ENCODE measurements at places on chromosomes 3 and 15. TPM values are rescaled to one million over a fixed set of nuclear protein-coding genes. Genes with fewer than 3 reads are reported as not detected.

DNA sequence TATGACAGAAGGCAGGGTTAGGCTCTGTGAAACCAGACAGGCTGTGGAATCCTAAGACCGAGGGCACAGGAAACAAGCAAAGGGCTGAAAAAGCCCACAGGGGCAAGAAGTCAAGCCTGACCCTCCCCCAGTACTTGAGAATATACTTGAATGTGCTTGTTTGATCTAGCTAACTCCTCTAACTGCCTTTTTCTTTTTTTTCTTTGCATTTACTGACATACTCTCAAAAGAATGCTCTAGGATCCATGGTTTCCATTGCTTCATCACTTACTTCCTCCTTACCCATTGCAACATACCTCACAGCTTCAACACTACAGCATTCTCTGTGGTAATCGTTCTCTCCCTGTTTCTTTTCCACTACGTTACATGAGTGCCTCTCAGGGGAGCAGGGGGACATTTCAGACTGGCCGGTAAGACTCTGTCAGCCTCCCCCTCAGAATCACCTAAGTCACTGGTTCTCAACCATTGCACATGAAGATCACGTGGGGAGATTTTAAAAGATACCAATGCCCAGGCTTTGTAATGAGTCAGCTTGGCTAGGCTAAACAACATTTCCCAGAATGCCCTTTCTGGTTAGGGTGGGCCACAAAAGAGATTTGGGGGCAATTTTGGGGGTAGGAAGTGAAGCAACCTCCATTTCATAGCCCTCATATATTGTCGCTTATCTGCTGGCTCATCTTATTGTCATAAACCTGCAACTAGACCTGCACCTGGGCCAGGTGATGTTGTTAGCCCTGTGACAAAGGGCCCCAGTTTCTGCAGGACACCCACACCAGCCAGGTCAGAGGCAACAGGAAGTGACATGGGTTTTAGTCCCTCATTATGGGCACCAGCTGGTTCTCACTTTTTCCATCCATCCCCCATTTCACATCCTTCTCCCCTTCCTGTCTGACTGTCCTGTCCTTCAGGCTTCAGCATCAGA, 24.6 kb upstream of the RSL24D1 start:
- no peak for DNase-seq

- DNase-seq = no peak
Measured at GRCh38 chr3:95434491-95434890, 1371.6 kb downstream of the NSUN3 start.

Gene SCN11A
- 0.15 TPM for total RNA-seq

- no peak for DNase-seq
Measured at GRCh38 chr3:165641569-165642310, 195.5 kb downstream of the BCHE start.

DNA sequence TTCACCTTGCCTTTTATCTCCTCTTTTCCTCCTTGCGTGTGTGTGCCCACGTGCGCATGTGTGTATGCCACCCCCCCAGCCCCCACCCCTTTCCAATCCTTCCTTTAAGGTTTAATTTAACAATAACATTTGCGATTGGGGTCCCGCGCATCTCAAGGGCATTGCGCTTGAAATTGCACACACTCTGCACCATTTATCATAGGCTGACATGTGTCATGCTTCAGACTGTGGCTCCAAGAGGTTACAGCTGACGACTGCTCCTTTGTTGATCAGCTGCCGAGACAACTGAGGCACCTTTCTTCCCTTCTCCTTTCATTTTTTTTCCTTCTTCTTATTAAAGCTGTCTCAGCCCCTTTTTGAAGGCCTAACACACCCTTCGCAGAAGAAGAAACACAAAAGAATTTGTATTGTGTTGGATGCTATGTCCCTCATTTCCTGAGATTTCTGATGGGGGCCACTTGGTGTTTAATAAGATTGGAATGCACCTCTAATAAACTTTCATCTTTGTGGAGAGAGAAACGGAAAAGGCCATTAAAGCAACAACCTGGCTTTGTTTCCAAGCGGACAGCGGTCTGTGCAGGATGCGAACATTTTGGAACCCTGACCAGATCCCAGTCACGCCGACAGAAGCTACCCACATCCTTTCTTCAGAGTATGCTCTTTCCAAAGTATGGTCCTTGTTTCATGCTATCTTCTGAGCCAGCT, 470.1 kb downstream of the MCTP2 start:
- no peak for DNase-seq

GRCh38 chr3:138642226-138642926, 33.8 kb downstream of the FAIM start:
- DNase-seq = no peak

Gene ACTRT3
- total RNA-seq = 0.17 TPM

Gene LRIG1
- total RNA-seq = 71.7 TPM

DNA sequence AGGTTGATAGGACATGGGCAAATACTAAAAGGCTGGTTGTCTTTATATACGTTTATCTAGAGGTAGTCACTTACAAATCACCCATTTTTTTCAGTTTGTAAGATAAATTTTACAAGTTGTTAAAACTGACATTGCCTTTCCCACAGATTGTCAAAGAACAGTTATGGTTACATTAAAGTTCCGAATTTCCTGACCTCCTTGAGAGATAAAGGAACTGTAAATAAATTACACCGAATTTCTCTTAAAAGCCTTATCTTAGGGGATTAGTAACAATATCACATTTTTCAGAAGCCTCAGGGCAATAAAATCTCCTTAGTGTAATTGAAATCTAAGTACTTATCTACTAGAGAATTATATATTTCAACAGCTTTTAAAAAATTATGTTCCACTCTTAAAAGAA, 49.5 kb downstream of the ZPLD1 start:
- no peak for DNase-seq

- DNase-seq = no peak
Measured at GRCh38 chr15:73716417-73716816, 32.2 kb downstream of the CD276 start.

Gene TOPAZ1
- not detected for total RNA-seq

Gene SNUPN
- total RNA-seq = 23.5 TPM

- DNase-seq = no peak
Measured at GRCh38 chr3:188526057-188526456, 372.1 kb downstream of the LPP start.

DNA sequence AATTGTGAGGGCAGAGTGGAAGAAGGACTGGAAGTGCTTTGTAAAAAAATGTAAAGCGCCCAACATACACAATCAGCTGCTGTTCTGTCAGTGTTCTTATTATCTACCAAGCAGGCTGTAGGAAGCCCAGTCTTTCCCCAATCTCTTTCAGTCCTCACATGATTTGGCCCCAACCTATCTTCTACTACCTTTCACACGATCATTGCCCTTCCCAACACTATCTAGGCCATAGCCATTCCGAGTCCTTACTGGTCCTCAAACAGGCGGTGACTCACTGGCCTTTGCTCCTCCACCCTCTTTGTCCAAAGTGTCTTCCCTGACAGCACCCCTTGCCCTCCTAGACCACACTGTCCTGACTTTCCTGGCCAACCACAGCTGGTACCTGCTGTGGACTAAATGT, 861 bp upstream of the RFT1 start:
- no peak for DNase-seq

Gene TTLL3
- total RNA-seq = 81.4 TPM

Gene WNT5A
- total RNA-seq = 0.06 TPM

Gene SOX2
- not detected for total RNA-seq

- DNase-seq = no peak
Measured at GRCh38 chr15:101532865-101533264, 43.4 kb upstream of the PCSK6 start.

- no peak for DNase-seq
Measured at GRCh38 chr3:83941990-83942745, 1016.6 kb upstream of the CADM2 start.

DNA sequence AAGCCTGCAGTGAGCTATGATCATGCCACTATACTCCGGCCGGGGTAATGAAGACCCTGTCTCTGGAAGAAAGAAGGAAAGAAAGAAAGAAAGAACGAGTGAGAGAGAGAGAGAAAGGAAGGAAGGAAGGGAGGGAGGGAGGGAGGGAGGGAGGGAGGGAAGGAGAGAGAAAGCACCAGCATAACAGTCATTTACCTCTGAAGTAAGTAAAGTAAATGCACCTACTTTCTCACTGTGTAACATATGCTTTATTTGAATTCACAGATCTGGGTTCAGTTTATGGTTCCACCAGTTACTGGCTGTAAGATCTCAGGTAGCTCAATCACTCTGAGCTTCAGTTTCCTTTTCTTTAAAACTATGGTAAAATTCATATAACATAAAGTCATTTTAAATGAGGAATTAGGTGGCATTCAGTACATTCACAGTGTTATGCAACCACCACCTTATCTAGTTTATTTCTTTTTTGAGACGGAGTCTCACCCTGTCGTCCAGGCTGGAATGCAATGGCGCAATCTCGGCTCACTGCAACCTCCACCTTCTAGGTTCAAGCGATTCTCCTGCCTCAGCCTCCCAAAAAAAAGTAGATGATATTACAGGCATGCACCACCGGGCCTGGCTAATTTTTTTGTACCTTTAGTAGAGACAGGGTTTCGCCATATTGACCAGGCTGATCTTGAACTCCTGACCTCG, 16.1 kb upstream of the RAD54L2 start:
- no peak for DNase-seq

DNA sequence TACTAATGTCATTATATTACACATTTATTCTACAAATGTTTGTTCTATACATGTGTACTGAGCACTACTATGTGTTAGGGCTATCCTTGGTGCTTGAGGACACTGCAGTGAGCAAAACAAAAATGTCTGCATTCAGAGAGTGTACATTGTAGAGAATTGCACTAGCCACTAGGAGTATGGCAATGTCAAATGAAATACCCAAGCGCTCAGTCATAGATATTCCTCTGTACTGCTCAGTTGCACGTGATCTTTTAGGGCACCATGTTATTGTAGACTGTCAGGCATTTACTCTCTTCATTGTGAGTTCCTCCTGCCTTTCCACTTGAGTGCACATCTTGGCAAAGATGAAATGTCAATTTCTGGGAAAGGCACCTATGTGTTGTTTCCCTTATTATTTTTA, 36.8 kb downstream of the FNDC3B start:
- DNase-seq = no peak

DNA sequence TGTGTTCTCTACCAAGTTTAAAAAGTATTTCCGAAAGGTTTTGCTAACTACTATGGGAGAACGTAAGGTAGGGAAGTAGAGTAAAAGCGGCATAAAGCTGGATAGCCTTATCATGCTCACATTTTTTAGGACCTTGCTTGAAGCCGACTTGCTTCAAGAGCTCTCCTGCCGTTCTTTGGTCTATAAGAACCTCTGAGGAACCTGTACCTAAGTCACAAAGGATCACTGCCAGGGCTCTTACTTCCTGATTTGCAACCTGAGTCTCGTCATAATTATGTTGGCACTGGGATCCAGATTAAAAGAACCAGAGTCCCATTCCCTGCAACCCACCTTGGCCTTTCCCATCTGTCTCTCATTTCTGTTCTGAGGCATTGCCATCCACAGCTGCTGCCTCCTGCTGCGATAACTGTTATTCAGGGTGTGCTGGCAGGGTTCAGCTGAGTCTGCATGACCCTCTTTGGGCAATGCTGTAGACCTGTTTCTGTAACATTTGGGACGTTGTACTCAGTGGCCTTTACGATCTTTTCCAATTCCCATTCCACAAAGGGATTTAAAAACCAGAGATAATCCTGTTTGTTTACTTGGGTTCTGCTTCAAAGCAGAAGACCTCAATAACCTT, 131.0 kb upstream of the UMPS start:
- DNase-seq = no peak

GRCh38 chr15:51600114-51600513, 22.5 kb downstream of the DMXL2 start:
- DNase-seq = no peak

GRCh38 chr3:174498638-174499037, 360.5 kb upstream of the NAALADL2 start:
- DNase-seq = no peak

All from CD4-positive, alpha-beta memory T cell (primary cell).